ENCODE measurements at places on chromosomes 3 and 15. TPM values are rescaled to one million over a fixed set of nuclear protein-coding genes. Genes with fewer than 3 reads are reported as not detected.
A peak's percentile ranks its signal among the peaks of the same experiment; 100 is the strongest.

PPP4R2 gene
- 43.8 TPM for total RNA-seq

GRCh38 chr3:27593173-27593572 lies 109.0 kb upstream of the SLC4A7 start:
- no peak for DNase-seq

DNA sequence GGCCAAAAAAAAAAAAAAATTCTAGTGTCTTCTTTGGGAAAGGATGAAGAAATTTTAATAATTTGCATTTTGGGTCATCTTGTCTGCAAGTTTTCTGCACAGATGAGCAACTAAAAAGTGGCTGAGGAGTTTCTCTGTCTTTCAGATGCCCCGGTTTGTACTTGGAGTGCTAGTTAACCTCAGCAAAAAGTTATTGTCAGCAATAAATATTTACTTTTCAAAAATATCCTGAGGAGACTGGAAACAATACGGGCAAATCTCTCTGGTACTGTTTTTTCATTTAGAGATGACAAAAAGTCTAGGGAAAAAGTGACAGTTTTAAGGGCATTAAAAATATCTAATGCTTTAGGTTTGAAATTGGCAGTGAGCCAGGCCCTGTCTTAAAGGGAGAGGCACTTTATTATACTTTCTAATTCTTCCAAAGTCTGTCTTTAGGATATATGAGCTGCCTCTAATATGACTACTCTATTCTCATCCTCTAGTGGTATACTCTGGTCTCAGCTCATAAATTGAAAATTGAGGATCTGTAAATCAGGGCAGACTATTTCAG lies 436.0 kb upstream of the NR2F2 start:
- no peak for DNase-seq

RASGRF1 gene
- 0.51 TPM for total RNA-seq

- no peak for DNase-seq
Observed at GRCh38 chr3:72862314-72863090, 14.3 kb upstream of the SHQ1 start.

GRCh38 chr3:31790193-31791089 lies 190.6 kb downstream of the OSBPL10 start:
- DNase-seq = no peak

BFSP2 gene
- not detected for total RNA-seq

ONECUT1 gene
- not detected for total RNA-seq

SNTN gene
- not detected for total RNA-seq

- DNase-seq = peak; percentile 11
Observed at GRCh38 chr3:79497447-79498111, 270.2 kb downstream of the ROBO1 start.

- DNase-seq = no peak
Observed at GRCh38 chr15:79455361-79455760, 23.2 kb downstream of the MINAR1 start.

GFM1 gene
- total RNA-seq = 93.6 TPM

INAFM2 gene
- total RNA-seq = 17.8 TPM

ZNF620 gene
- 5.6 TPM for total RNA-seq

SAMMSON gene
- not detected for total RNA-seq

TMEM108 gene
- not detected for total RNA-seq

DNA sequence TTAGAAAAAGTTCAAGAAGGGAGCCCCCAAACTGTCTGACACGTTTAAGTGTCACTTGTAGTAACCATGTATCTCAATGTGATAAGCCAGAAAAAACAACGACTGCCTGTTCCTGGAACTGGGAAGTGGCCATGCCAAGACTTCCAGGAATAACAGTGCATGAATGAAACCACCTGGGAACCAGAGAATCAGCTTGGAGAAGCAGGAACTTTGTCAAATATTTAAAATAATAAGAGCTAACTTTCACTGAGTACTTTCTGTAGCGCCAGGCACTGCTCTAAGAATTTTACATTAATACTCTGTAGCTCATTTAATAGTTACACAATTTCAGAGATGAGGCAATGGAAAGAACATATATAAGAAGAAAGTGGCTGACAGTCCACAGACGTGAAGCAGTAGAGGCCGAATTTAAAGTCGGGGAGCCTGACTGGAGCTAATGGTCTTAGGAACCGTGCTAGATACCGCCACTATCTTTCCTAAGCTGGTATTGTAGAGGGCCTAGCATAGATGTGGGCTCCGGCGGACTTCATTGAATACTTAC lies 876 bp downstream of the PLSCR1 start:
- DNase-seq = no peak

FBXL2 gene
- 9.8 TPM for total RNA-seq

GPR15 gene
- not detected for total RNA-seq

- no peak for DNase-seq
Observed at GRCh38 chr3:143654906-143655305, 193.4 kb downstream of the SLC9A9 start.

RBPMS2 gene
- total RNA-seq = 0.25 TPM

- DNase-seq = no peak
Observed at GRCh38 chr15:81744364-81744763, 301.5 kb downstream of the MEX3B start.

GRCh38 chr3:52454250-52454937 lies 553 bp upstream of the TNNC1 start:
- DNase-seq = no peak
